ENCODE measurements at places on chromosomes 6 and 20.

GRCh38 chr6:131367206-131367873, 205.7 kb upstream of the ARG1 start:
- no peak for DNase-seq

GRCh38 chr6:166657531-166657930, 30.5 kb upstream of the RPS6KA2 start:
- DNase-seq, result no peak

- peak; percentile 9 for DNase-seq
Observed at GRCh38 chr20:25195962-25196785, 662 bp downstream of the ENTPD6 start.

DNA sequence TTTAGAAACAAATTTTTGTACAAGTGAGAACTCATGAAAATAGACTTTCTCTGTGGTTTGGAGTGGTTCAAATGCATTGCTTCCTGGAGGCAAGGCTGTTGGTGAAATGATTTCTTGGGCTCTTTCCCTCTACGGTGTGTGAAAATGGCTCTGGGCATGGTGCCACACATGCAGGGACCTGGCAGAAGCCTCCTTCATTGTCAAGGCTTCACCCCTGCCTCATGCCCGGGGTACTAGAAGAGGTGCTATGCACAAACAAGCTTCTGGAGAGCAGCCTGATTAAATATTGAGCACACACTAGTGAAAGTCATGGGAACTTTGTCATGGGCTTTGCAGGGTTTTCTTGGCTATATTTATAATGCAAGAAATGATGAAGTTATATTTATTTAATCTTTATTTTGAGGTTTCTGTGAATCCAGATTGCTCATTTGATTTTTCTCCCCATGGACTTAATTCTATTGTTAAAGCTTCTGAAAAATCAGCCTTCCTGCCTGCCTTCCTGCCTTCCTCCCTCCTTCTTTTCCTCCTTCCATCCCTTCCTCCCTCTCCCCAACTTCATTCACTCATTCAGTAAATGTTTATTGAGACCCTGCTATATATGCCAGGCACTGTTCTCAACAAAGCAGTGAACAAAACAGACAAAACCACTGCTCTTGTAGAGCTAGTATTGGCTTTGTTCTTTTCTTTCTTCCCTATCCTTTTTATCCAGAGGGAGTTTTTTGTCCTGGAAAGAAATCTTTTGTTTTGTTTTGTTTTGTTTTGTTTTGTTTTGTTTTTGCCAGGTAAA, 21.0 kb downstream of the C6orf89 start:
- DNase-seq, result no peak

DNA sequence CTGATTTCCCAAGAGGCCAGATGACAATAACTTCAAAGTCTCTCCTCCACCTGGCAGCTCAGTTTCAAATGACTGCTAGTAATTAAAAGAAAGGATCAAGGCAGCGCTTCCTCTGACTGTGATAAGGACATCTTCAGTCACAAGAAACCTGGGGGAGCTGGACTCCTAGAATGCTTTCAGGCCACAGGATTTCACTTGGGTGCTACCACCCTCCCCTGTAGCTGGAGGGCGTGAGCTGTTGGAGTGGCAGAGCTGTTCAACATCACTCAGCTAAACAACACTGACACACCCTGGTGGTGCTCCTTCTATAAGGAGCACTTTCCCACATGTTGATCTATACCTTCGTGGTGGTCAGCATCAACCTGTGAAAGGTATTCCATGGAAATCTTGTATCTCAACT, 2.2 kb upstream of the CNR1 start:
- no peak for DNase-seq

DNA sequence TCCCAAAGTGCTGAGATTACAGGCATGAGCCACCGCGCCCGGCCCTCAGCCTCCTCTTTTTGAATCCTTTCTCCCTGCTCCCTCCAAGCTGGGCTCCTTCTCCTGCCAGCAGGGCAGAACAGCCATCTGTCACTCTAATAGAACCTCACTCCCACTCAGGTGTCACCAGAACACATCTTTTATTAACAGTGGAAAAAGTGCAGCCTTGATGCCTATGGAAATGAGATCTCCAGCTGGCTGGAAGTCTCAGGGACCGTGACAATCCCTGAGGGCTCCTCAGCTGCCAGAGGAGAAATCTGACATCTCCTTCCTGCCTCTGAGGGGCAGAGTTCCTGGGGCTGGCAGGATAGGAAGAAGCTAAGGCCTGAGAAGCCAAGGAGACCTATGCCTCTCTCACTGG, 28.0 kb downstream of the TMC2 start:
- DNase-seq, result no peak

GRCh38 chr20:2919518-2920245, 46.4 kb downstream of the PTPRA start:
- no peak for DNase-seq

DNA sequence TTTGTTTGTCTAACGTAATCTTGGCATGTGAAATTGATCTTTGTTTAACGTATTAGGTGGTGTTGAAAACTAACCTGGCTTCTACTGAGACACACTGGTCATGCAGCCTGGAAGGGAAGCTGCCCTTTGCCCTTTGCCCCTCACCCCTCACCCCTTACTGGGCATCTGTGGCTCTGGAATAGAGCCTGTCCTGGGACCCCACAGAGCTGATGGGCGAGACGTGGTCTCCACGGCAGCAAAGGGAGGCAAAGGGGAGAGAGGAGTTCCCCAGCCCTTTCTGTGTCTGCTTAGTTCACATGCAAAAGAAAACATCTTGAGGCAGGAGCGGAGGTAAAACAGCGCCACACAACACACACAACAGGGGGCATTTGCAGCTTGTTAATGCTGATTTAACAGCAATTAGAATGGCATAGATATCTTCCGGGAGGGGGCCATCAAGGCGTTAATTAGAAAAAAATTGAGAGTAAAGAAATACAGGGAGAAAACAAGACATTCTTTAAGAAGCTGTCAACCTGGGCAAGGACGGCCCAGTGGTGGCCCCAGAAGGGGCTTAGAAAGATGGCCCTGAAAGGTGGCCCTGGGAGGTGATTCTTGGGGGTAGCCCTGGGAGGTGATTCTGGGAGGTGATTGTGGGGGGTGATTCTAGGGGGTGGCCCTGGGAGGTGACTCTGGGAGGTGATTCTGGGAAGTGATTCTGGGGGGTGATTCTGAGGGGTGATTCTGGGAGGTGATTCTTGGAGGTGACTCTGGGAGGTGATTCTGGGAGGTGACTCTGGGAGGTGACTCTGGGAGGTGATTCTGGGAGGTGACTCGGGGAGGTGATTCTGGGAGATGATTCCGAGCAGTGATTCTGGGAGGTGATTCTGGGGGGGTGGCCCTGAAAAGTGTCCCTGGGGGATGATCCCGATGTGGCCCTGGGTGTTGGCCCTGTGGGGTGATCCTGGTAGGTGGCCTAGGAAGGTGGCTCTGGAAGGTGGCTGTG, 44.5 kb upstream of the DACT2 start:
- DNase-seq, result no peak

- DNase-seq, result no peak
Observed at GRCh38 chr6:110399219-110400071, 15.9 kb downstream of the DDO start.

DNA sequence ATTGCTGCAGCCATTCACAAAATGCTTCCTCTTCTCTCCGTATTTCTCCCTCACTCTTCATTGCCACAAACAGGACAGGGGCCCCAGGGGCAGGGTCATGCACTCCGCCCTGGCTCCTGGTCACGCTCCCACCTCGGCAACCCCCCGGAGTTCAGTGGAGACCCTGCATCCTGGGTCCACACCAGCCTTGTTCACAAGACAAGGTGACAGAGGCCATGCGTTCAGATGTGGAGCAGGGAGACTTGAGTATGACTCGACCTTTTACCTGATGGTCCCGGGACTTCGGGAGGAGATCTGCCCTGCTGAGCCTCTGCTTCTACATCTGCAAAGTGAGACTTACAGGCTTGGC, 49.4 kb downstream of the ANKRD60 start:
- DNase-seq, result no peak

DNA sequence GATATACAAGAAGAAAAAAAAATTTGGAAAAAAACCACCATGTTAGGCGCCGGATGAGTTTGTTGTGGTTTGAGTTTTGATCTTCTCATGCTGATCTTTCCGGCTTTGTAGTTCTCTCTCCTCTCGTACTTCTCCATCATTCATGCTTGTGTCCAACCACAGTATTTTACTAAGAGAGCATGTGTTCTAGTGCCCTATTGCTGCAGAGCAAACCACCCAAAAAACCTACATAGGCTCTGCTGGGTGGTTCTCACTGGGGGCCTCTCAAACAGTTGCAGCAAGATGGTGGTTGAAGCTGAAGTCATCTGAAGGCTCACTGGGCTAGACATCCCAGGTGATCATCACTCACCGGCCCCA, 404.2 kb downstream of the PLCB1 start:
- DNase-seq, result no peak

GRCh38 chr6:163712981-163713380, 298.5 kb downstream of the QKI start:
- DNase-seq, result no peak
